ENCODE measurements at places on chromosomes 2 and 18.

GRCh38 chr2:215277944-215278343, 33.9 kb upstream of the ATIC start:
- no peak for DNase-seq

DNA sequence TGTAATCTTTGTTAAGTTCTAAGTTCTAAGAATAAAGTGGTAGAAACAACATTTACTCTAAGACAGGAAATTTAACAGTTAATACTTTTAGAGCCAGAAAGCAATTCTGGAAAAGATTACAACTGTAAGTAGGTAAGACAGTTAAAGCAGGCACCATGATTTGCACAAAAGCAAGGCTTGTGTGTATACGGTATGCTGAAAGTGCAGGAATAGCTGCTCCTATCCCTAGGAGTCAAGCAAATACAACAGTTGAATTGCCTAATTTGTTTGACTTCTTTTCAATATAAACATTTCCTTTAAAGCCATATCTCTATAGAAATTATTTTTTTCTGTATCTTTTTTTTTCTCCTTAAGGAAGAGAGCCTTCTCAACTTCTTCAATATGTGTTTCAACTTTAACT, 116.4 kb downstream of the KCNJ3 start:
- no peak for DNase-seq

- no peak for DNase-seq
Measured at GRCh38 chr2:191316246-191316994, 71.2 kb downstream of the MYO1B start.

GRCh38 chr18:55833543-55833942, 245.6 kb upstream of the TCF4 start:
- no peak for DNase-seq

DNA sequence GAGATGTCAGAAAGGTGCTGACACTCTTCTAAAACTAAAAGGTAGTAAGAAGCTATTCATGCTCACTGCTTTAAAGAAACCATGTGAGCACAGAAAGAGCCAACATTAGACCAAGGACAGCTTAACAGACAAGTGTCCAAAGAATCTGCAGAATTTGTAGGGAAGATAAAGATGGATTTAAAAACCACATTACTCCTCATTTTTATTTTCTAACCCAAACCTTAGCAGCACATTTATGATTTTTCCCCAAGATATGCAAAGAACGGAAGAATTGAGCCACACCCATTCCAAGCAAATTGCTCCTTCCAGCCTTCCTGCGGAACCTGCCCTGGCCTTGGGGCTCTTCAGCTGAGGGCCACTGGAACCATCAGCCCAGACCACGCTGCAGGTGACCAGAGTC, 26.9 kb downstream of the MBP start:
- no peak for DNase-seq

DNA sequence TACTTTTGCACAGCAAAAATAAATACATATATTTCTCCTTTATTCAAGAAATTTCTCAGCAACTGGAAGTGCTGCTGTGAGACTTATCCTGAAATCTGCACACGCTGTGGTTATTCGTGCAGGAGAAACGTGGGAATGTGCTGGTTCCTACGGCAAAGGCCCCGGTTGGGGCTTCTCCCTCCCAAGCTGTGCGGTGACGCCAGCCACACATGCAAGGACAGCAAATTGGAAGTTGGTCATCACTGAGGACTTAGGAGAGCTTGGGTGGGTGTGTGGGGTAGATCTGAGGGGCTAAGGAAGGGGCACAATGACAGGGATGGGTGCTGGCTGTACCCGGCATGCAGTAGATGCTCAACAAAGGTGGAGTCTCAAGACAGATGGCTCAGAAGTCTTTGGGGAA, 16.5 kb upstream of the MTCL1 start:
- DNase-seq, result no peak

DNA sequence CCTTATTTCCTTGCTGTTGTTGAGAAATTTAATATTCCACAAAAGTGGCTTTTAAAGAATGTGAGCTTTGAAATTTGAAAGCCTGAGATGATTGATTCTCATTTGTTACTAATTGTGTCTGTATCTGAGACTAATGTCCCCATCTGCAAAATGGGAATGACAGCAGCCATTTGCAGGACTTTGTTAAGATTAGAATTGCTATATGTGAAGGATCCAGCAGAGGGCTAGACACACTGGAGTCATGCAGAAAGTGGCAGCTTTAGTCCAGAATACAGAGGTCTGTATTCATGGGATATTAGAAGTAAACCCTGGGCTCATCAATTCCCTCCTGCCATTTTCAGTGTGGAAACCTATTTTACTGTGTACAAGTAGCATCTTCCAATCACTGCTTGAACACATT, 296.5 kb upstream of the GYPC start:
- no peak for DNase-seq

- no peak for DNase-seq
Measured at GRCh38 chr2:231068525-231069222, 12.0 kb downstream of the PSMD1 start.

DNA sequence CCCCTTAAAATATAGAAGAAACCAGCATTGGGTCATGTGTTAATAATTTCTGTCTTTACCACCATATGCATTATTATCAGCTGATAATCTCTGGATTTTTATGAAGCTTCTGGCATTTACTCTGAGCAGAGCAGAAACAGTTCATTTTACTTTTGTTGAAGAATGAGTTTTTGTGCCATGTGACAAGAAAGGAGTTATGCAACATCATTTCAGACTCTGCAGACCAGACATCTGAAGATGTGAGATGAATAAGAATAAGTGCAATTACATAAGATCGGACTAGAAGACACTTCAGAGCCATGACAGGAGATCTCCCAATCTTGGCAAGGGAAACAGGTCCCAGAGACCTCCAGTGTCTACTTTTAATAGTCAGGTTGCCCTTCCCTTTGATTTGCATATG, 869.4 kb upstream of the VRK2 start:
- DNase-seq, result no peak

Data from omental fat pad (tissue), 4 donors.